T-cell (primary cell): ENCODE measurements at places on chromosomes 4 and X.

- no peak for DNase-seq
These were observed 180.7 kb upstream of the PGRMC2 start for GRCh38 chr4:128468123-128468989.

DNA sequence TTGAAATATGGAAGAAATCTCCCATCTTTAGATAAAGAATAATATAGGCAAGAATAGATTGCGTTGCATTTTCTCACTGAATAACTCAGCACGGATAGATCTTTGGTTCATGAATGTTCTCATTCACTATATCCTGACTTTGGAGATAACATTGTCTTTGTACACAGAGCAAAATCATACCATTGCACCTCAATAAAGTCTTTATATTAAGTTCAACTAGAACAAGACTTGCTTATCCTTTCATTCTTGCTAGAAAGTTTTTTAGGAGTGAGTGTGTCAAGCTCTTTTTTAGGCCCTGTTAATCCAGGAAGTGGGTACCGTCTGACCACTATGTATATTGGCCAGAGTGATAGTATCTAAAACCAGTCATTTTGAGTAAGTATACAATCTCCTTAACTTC, 658.7 kb downstream of the FSTL5 start:
- DNase-seq, result no peak

DNA sequence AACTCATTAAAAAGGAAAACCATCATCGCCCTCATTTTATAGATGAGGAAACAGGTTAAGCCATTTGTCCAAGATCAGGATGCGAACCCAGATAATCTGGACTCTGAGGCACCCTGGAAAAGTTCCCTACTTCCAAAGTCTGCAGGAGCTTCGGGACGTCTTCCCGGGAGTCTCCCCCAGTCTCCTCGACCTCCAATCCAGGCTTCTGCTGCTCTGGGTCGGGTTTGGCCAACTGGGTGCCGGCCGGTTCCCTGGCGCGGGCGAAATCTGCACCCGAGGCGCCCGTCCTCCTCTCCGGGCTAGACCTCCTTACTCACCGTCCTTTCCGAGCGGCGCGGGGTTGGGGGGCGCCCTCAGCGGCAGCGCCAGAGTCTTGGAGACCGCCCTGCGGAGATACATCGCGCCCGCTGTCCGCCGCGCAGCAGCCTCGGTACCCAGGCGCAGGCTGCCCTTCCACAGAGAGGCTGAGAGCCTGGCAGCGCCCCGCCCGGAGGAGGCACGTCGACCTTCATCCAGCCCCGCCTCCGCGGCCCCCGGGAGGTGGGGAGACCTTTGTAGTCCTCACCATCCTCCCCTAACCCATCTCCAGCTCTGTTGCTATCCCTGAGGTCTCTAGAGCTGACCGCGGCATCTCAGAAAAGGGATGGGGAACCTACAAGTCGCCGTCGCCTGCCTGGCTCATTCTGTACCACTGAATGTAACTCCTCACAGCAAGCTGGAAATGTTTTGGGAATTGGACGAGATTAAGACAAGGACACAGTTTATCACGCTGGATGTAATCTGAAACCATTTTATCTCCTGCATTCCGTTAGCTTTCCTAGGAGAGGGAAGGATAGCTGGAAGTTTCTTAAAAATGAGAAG, at the start of gene MGARP:
Gene MGARP (minus strand): TSS at position 466 of the 861 bp plus-strand sequence. CDS start 67 bp downstream, at position 399.
- DNase-seq, result peak; percentile 7

DNA sequence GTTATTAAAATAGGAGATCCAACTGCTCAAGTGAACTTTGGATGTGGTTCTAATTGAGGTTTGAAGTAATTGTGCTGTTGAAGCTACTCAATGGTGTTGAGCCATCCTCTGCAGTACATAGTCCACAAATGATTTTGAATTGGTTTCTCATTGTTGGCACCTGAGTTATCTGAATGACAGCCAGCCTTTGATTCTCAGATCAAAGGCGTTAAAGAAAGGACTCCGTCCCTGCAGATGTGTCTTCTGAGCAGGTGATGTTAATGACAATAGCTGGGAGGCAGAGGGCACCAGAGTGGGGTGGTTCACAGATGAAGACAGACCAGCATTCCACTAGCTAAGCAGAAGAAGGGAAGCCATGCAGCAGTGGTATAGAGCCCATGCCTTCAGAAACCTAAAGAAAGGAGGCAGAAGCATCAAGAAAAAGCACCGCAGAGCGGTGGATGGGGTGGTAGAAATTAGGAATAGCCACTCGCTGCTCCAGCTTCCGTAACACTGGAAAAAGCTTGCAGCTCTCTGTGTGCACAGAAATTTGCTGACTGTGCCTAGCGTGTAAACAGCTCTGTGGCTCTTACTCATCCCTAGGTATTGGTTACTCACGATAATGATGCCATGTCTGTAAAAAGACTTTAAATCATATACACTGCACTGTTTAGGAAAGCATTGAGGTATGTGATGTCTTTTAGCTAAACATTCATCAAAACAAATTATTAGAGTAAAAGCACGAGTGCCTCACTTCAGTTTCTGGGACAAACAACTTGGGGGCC, 79.2 kb upstream of the CLCN4 start:
- DNase-seq, result no peak

DNA sequence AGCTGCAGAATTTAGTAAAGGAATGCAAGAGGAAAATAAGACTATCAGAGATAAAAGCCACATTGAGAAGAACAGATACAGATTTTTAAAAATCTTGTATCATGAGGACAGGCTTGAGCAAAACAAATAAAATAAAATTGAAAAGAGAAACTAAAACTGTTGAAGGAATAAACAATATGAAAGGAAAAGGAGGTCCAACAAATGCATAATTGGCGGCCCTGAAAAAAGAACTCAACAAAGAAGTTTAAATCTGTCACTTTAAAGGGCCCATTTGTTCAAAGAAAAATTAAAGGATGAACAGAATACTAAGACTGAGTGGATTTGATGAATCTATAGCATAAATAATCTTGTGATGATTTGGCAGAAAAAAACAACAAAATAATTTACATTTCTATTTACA, 36.5 kb downstream of the TMPRSS11B start:
- DNase-seq, result no peak

GRCh38 chr4:110480746-110481271, 4.9 kb downstream of the ENPEP start:
- no peak for DNase-seq

DNA sequence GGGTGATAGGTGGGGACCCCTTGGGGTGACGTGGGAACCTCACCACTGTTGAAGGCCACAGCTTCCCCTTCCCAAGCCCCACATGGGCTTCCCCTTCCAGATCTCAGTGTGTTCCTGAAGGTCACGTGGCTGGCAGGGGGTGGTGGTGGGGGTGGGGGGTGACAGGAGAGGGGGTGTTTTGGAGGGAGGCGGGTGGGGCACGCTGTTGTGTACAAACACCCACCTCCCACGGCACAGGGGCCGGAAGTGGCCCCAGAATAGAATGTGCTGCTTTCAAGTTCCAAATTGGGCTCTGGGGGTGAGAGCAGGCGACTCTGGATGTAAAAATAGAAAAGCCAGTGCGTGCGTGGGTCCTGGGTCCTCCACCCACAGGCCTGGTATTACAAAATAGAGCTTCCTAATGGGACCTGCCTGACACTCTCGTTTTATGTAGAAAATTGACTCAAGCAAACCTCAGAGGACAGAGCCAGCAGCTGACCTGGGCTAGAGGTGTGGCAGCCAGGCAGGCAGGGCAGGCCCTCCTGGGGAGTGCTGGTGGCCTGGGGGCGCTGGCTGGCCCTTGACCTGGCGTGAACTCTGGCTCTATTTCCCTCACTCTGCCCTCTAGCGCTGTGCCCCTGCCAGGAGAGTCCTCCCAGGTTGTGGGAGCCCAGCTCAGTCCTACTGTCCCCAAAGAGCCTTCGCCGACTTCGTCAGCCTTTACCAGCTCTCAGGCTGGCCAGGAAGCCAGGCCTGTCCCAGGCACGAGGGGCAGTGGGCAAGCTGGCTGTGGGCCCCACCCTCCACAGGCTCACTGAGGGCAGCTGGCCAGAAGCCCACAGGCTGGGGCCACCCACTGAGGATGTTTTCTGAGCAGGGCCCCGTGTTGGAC, 5.4 kb upstream of the SH3BP2 start:
- peak; percentile 43 for DNase-seq

GRCh38 chrX:8433109-8434062, 31.2 kb upstream of the VCX3B start:
- DNase-seq, result no peak
